GDM1 (cell line): ENCODE measurements at places on chromosomes 4 and X.
A peak's percentile ranks its signal among the peaks of the same experiment; 100 is the strongest.

GRCh38 chrX:72260448-72260847, 16.6 kb downstream of the RPS4X start:
- no peak for DNase-seq

GRCh38 chr4:7649741-7650531, 215.2 kb upstream of the PSAPL1 start:
- peak; percentile 98 for DNase-seq

- no peak for DNase-seq
Measured at GRCh38 chr4:39637221-39637585, 1.5 kb downstream of the SMIM14 start.

- DNase-seq, result peak; percentile 10
Measured at GRCh38 chr4:5824635-5825034, 68.3 kb downstream of the CRMP1 start.

- DNase-seq, result no peak
Measured at GRCh38 chr4:124053872-124054538, 657.4 kb downstream of the SPRY1 start.

DNA sequence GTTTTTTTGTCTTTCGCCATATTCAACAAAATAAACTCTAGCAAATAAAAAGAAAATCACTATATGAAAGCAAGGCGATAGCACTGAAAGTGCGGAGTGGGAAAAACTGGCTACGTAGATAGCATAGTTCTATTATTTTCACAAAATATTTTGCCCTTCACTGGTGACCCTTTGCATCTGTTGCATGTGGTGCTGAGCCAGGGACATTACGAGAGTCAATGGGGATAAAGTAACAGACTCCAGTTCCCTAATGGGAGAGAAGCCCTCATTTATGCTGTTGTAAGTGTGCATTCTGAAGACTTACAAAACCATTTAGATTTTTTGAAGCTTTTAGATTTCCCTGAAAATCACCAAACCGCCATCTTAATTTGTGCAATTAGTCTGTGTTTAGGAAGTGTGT, 501.6 kb downstream of the PPARGC1A start:
- DNase-seq, result no peak

DNA sequence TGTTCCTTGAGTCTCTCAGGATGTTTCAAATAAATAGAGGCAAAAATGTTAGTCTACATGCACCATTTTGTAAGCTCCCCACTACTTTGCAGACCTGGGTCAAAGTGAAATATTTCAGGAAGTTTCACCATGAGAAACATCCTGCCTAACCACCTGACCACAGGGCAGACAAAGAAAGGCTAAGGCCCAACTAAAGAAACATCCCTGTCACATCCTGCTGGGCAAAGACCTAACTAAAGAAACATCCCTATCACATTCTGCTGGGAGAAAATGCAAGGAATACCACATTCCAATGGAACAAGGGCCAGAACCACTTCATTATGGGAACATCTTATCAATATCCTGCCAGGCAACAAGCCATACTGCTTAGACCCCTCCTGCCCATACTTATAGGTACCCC, 1303.4 kb downstream of the TECRL start:
- DNase-seq, result no peak

DNA sequence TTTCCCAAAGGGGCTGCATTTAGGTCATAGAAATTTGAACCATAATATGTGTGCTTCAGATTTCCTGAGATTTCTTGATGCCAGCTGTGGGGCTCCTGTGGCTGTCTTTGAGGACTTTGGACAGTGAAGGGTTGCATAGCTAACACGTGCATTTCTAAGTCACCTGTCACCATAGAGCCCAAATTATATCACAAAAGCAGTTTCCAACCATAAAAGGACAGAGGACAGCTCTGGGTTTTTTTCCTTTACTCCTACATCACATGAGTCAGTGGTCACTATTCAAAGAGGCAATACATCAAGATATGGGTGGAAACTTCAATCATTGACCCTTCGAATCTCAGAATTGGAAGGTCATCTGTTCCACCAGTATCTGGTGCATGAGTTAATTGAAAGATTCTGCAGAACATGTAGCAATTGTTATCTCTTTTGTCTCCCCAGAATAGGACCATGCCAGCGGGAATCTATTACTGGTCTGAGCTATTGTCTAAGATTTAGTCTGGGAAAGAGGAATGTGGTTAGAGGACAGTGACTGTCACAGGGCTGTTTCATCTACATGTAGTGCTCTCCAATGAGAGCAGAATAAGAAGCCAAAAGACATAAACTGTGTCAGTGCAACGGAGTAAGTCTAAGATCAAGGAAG, 133.5 kb downstream of the AASDH start:
- DNase-seq, result no peak

DNA sequence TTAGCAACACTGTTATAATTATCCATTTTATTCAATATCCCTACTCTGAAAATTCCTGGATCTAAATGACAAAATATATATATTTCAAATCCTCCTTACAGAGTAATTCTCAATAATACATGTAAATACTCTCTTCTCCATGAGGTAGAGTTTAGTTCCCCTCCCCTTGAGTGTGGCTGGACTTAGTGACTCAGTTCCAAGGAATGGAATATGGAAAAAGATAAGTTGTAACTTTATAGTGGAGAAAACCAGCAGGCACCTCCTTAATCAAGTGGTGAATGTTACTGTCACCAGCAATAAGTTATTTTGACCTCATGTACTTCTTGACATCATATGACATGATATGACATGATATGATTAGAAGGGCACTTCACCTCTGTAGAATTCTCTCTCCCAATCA, 302.0 kb downstream of the RAB28 start:
- no peak for DNase-seq

DNA sequence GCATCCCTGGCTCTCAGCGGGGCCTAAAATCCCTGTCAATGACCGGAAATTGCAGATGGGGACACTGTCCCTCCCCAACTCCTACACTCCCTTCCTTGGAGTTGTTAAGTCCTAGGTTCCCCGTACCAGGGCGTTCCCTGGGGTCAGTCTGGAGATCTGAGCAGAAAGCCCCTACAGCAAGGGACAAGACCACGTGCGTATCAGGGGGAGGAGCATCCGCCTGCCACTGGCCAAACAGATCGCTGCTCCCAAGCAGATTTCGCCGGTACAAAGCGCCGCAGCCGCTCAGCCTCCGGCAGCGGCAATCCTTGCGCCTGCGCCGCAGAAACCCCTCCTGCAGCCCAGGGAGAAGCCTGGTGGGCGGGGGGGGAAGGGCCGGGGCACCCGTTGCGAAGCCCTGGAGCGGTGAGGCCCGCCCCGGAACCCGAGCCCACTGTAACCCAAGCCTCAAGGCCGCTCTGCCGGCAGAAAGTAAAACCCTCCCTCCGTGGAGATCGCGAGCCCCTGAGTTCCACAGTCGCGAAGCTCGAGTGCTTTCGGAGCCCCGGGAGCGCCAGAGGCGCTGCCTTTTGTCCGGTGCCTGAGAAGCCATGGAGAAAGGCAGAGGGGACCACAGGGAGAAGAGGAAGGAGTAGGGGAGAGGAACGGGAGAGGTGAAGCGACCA, 2.7 kb downstream of the CRMP1 start:
- DNase-seq, result no peak

GRCh38 chr4:168384437-168385141, 66.0 kb upstream of the DDX60 start:
- no peak for DNase-seq

- no peak for DNase-seq
Measured at GRCh38 chrX:134930501-134930900, 60.3 kb upstream of the SMIM10 start.

GRCh38 chr4:124530464-124531077, 182.0 kb downstream of the ANKRD50 start:
- DNase-seq, result no peak
